Hippocampal formation (tissue), 2 donors: ENCODE measurements at places on chromosomes 13 and 19.

DNA sequence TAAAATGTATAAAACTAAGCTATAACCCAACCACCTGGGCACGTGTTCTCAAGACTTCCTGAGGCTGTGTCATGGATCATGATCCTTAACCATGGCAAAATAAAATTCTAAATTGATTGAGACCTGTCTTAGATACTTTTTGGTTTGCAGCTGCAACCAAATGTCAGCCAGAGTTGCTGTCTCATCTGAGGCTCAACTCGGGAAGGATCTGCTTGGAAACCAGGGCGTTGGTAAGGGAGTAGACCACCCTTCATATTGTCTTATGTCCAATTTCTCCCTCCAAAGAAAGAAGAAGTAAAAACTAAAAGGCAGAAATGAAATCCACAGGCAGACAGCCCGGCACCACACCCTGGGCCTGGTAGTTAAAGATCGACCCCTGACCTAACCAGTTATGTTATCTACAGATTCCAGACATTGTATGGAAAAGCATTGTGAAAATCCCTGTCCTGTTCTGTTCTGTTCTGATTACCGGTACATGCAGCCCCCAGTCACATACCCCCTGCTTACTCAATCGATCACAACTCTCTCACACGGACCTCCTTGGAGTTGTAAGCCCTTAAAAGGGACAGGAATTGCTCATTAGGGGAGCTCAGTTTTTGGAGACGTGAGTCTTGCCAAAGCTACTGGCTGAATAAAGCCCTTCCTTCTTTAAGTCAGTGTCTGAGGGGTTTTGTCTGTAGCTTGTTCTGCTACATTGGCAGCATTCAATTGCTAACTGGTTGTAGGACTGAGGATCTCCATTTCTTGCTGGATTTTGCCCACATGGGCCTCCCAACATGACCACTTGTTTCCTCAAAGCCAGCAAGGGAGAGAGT, 22.9 kb upstream of the IGSF23 start:
- no peak for DNase-seq

- no peak for DNase-seq
Observed at GRCh38 chr13:92802776-92803175, 423.8 kb upstream of the GPC6 start.

DNA sequence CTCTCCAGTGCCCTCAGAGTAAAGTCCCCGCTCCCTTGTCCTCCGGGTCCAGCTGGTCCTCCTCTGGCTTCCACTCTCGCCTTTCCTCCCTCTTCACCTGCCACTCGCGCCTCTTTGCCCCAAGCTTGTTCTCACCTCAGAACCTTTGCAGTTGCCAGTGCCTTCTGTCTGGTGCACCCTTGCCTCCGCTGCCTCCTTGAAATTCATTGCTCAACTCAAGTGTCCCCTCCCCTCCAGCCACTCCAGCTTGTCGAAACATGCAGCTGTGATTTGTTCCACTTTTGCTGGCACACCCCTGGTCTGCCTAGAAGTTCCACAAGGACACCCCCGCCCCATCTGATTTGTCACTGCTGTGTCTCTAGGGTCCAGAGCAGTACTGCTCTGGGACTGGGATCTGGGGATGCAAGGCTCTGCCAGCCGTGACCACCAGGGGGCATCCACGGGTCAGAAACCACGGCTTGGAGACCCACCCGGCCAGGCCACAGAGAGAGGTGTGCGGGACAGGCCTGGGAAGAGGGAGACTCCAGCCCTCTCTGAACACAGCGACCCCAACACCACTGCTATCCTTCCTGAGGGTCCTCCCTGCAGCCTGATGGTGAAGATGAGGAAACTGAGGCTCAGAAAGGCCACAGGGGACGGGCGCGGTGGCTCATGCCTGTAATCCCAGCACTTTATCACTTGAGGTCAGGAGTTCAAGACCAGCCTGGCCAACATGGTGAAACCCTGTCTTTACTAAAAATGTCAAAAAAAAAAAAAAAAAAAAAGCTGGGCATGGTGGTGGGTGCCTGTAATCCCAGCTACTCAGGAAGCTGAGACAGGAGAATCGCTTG, 49.9 kb downstream of the AP1M1 start:
- peak; percentile 64 for DNase-seq

GRCh38 chr13:94154367-94154766, 325.1 kb downstream of the DCT start:
- DNase-seq = no peak

GRCh38 chr13:27997904-27998522, 9.5 kb upstream of the URAD start:
- no peak for DNase-seq

- DNase-seq = no peak
Observed at GRCh38 chr19:4016903-4017638, 9.5 kb downstream of the PIAS4 start.

DNA sequence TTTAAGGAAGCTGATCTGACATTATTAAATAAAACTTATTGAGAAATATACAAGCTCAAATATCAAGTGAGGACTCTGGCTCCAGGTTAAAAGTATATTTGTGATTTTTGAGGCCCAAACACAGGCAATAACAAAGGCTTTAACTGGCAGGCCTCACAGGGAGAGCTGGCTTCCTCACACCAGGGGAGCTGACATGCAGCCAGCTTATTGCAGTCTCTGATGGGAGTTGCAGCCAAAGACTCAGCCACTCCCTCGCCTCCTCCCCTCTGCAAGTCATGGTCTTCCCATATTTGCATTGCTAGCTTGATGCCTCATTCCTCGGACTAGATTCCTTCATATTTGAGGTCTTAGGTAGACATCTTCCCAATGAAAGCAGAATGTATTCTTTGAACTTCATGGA, 647.1 kb upstream of the SLITRK6 start:
- no peak for DNase-seq

DNA sequence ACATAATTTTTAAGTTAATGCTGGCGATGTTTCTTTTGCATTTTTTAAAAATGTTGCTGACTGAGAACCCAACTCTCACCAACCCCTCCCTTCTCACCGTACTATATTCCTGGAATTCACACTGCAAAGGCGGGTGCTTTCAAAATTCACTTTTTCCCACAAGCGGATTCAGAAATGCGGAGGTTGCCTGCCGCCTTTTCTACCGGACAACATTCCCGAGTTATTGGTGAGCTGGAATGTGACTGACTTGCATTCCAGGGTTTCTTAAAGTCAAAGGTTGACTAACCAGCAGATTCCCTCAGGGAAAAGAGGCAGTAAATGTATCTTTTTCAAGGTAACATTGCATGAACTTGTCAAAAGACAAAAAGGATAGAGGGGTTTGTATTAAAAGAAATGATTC, 113.3 kb downstream of the RAB20 start:
- no peak for DNase-seq

DNA sequence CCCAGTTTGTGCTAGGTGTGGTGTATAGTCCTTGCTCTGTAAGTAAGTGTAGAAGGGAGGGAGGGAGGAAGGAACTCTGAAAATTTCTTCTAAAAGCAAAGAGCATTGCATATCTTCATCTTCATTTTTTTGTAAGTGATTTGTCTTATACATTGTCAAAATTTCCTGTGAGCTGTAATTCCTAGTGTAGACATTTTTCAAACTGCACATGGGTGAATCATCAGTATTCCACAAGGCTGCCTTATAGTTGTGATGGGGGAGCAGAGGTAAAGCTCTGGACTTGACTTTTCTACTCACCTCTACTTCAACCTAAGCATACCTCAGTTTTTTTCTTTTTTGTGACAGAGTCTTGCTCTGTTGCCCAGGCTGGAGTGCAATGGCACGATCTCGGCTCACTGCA, 86.9 kb downstream of the CDK8 start:
- no peak for DNase-seq

- DNase-seq = no peak
Observed at GRCh38 chr13:101512650-101513049, 60.2 kb downstream of the ITGBL1 start.

GRCh38 chr19:12052497-12053169, at the start of gene ZNF878:
Gene ZNF878 (minus strand): TSS chr19:12052961. CDS start chr19:12052801, 160 bp downstream.
- peak; percentile 84 for DNase-seq

GRCh38 chr19:3785451-3785937, 687 bp downstream of the MATK start:
- no peak for DNase-seq
